ENCODE measurements at places on chromosomes 2 and 18.

DNA sequence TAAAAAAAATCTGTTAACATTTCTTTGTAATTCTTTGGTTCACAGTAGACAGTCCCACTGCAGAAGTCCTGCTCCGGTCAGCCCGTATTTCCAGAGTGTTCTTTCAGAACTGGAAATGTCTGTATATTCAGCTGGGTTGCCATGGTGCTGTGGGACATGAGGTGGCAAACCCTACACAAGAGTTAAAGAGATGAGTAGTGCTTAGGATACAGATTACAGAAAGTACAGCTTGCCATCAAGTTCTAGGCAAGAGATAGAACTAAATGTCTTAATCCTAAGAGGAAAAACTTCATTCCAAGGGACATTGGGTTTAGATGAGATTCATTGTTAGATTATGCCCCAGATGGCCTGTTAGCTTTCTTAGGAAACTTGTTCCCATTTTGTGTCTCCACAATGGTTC is 60.1 kb downstream of the FMNL2 start:
- DNase-seq = no peak

DNA sequence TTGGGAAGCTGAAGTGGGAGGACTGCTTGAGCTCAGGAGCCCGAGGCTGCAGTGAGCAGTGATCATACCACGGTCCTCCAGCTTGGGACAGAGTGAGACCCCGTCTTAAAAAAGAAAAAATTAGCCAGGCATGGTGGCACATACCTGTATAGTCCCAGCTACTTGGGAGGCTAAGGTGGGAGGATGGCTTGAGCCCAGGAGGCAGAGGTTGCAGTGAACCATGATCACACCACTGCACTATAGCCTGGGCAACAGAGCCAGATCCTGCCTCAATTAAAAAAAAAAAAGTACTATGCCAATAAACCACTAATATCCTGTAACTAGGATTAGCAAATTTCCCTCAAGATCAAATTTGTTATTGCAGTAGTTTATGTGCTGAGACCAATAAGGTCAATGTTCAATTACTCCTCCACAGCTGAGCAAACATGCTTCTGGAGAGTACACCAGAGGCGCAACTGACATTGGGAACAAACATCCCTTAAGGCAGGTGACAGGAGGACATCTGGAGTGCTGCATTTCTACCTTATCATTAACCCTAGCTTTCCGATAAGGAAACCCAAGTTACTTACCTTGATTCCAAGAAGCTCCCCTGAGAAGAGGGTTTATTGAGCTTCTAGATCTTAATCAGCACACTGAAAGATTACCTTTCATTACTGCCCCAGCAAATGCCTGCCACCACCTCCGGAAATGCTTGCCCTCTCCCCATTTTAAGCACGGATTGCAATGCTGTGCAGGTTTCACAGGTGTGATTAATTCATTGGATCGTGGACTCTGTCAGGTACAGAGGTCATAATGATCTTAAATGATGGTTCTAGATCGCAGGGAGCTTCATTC is 26.2 kb downstream of the MGAT4A start:
- no peak for DNase-seq

GRCh38 chr2:70984228-70984575 is 5.8 kb downstream of the ANKRD53 start:
- DNase-seq = no peak

GRCh38 chr2:216562696-216563435 is 64.2 kb downstream of the RPL37A start:
- DNase-seq = no peak

DNA sequence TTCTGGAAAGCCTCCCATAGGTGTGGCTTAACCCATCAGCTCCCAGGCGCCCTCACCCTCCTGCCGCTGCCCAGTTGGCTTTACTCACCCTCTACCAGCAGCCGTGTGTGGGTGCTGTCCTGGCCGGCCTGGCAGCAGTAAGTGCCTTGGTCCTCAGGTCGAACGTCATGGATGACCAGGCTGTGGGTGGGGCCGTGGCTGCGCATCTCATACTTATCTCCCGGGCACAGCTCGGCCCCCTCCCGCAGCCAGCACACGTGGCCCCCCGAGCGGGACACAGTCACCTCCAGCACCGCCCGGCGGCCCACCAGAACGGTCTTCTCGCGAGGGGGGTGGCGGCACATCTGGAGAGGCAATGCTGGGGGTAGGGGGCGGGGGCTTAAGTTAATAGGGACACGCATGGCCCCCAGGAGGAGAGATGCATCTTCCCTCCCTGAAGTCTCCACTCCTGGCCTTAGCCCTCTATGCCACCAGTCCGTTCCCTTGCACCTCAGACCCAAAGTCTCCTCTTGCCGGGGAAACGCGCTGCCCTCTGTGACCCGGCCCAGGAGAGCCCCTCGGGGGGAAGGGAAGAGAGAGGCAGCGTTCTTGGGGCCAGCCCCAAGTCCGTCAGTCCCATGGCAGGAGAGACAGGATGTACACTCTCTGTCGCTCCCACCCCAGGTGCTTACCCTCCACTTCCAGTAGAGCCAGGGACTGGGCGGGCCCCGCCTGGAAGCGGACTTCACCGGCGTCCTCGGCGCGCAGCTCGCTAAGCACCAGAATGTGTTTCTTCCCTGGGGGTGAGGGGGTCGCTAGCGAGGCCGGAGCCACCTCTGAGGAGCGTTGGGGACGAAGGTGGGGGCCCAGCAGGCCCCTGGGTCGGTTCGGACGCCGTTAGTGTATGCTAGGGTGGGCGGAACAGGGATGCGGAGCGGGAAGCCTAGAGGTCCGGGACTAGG is 7.9 kb downstream of the TMEM198 start:
- DNase-seq = no peak

- no peak for DNase-seq
Observed at GRCh38 chr2:59874971-59875755, 678.3 kb downstream of the BCL11A start.

DNA sequence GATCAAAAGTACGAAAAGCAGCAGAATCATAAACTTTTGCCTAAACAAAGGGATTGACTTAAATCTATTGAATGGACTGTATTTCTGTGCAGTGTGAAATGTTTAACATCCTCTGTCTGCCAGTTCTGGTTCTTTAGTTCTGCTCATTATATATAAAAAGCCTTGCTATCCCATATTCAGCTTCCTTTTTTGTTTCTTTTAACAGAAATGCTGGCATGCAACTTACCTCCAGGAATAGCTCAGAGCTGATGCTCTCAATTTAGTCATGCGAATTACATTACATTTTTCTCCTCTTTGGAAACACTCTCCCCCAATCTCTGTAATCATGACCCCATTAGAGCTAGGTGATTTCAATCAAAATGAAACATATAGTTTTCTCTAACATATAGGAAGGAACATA is 73.6 kb downstream of the SPHKAP start:
- no peak for DNase-seq

GRCh38 chr2:154143105-154143504 is 271.4 kb downstream of the GALNT13 start:
- no peak for DNase-seq

DNA sequence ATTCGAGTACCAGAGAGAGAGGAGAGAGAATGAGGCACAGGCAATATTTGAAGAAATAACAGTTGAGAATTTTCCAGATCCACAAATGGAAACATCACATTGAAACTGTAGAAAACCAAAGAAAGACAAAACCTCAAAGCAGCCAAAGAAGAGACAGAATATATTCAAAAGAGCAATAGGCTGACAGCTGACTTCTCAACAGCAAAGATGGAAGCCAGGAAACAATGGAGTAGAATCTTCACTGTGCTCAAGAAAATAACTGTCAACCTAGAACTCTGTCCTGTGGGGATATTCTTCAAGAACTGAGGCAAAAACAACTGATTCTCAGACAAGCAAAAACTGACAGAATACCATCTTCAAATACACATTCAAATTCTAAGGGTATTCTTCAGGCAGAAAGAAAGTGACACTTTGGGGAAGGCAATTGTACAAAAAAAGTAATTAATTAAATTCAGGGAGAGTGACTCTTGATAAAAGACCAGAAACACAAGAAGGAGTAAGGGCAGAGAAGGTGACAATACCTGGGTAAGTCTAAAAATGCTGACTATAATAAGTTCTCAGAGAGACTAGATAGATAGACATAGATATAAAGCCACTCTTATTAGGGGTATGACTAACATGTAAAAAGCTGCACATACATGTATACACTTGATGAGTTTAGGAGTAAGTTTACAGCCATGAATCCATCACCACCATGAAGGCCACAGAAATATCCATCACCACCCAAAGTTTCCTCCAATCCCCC is 25.6 kb downstream of the ANKMY1 start:
- DNase-seq = no peak

- no peak for DNase-seq
Observed at GRCh38 chr2:204187229-204188083, 250.9 kb downstream of the ICOS start.

DNA sequence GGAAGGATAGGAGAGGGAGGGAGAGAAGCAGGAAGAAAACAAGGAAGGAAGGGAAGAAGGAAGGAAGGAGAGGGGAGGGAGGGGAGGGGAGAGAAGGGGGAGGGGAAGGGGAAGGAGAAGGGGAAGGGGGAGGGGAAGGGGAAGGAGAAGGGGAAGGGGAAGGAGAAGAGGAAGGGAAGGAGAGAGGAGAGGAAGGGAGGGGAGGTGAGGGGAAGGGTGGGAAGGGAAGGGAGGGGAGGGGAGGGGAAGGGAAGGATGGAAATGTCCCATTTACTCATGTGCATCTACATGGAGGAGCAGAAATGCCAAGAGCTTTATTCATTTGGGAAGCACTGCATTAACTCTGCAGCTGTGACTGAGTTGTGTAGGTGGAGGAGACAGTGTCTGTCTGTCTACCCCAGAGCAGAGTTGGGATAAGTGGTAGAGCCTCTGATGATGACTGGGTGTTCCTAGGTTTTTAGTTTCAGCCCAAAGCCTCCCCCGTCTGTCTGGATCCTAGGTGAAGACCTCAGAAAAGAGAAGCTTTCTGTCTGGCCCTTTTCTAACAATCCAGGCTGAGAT is 131.3 kb downstream of the COL6A3 start:
- DNase-seq = no peak

DNA sequence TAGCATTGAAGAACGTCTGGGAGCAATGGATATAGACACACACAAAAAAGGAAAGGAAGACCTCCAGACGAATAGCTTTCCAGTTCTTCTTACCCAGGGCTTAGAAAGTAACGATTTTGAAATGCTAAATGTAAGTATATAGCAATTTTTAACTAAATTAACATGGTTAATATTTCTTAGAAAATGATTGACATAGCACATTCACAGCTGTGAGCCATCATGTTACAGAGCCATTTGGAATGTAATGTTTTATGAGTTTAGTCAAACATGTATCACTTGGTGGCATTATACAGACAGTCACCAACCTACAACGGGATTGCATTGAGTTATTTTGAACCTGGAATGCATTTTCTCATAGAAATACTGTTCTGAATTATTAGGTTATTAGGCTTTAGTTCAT is 35.1 kb downstream of the WDR43 start:
- DNase-seq = no peak

- DNase-seq = no peak
Observed at GRCh38 chr2:10592652-10593051, 97.1 kb downstream of the NOL10 start.

GRCh38 chr2:10057231-10058107 is 14.1 kb downstream of the KLF11 start:
- no peak for DNase-seq

Measured in stimulated activated CD4-positive, alpha-beta T cell treated with anti-CD3 and anti-CD28 coated beads, TNF-alpha, amount 100 ng/mL, for 48 hours (primary cell).